ENCODE measurements at places on chromosomes 12 and 14.

DNA sequence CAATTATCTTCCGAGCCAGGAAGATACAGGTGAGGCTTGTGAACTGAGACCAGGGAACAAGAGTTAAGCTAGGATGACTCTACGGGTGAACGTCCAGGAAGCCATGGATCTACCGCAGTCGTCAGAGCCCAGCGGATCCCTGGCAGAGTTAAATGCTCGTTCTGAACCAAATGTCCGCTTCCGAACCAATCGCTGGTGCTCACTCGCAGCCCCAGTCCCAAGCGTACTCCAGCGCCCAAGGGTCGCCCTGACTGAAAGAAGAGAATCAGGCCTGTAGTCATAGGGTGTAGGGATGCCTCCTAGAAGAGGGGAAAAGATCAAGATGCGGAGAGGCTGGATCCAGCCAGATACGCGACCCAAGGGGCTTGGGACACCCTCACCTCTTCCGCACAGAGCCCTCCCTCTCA lies 283 bp downstream of the VIPAS39 start:
- no peak for DNase-seq

GRCh38 chr14:74309125-74310022 lies 6.6 kb upstream of the ABCD4 start:
- DNase-seq = no peak

GRCh38 chr14:30085943-30086342 lies 158.3 kb upstream of the PRKD1 start:
- no peak for DNase-seq

DNA sequence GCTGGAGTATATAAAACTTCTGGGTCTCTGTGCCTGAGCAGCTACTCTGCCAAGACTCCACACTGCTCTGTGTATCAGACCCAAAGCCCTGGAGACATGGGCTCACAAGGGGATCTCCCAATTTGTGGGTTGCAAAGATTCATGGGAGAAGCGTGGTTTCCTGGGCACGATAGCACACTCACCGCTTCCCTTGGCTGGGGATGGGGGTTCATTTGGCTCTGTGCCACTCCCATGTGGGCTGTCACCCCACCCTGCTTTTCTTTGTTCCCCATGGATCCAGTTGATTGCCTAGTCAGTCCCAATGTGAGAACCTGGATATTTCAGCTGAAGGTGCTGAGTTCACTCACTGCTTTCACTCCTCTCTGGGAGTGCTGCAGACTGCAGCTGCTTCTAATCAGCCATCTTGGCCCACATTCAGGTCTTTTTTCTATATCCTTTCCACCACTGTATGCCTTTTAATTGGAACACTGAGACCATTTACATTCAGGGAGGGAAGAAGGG lies 40.0 kb upstream of the PCNX4 start:
- no peak for DNase-seq

- DNase-seq = no peak
Measured at GRCh38 chr12:11719678-11720099, 70.2 kb downstream of the ETV6 start.

- no peak for DNase-seq
Measured at GRCh38 chr14:61753631-61754030, 8.6 kb upstream of the SNAPC1 start.

- DNase-seq = no peak
Measured at GRCh38 chr14:84064316-84065125, 1465.4 kb upstream of the FLRT2 start.

GRCh38 chr12:9030776-9031175 lies 41.4 kb downstream of the KLRG1 start:
- no peak for DNase-seq

DNA sequence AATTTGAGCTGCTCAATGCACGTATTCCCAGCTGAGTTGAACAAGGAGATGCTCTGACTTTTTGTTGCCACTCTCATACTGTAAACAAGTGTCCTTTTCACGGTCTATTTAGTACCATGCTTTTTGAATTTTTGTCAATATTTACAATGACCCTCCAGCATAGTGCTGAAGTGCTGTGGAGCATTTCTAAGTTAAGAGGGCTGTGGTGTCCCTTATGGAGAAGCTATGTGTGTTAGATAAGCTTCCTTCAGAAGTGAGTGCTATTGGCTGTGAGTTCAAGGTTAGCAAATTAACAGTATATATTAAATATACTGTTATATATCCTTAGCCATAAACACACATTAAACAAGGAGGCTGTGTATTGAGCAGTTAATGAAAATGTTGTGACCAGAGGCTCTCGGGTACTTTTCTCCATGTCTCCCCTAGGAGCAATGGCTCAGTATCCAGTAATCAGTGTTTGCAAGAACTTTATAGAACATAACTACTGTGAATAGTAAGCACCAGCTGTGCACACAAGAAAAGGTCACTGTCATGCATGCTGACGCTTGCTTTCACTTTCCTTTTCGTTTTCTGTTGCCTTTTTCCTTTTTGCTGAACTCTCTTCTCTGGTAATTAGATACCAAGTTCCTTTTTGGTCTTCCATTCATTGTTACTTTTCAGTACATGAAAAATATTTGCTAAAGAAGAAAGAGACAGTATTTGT lies 187.2 kb upstream of the NEDD1 start:
- DNase-seq = no peak

DNA sequence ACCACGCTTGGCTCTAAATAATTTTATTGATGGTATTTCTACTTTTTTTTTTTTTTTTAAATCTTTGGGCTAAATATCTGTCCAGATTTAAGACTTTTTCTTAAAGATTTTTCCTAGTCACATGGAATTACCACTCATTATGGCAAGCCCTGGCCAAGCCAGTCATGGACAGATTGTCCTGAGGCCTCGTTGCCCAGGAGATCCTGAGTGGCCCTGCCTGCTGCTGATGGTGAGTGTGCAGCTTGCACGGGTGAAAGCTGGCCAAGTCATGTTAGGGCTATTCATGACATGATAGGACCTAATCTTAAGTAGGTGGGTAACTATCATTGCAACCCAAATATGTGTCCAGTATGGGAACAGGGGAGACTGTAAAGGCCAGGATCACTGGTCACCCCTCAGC lies 27.8 kb downstream of the GUCY2C start:
- DNase-seq = no peak

GRCh38 chr12:47207829-47208248 lies 128.1 kb upstream of the AMIGO2 start:
- DNase-seq = no peak

DNA sequence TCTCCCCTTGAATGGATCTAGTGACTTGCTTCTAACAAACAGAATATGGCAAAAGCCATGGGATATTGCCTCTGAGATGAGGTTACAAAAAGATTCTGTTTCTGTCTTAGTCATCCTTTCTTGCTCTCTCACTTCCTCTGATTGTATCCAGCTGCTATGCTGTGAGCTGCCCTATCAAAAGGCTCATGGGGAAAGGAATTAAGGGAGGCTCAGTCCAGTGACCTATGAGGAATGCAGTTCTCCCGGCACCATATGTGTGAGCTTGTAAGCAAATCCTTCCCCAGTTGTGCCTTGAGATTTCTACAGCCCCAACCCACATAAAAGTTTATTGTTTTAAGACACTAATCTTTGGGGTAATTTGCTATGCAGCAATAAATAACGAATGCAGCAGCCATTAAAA lies 183.1 kb downstream of the KLHL28 start:
- no peak for DNase-seq

GRCh38 chr12:121034616-121035305 lies 4.3 kb downstream of the OASL start:
- DNase-seq = no peak

GRCh38 chr12:11868027-11868426 lies 202.7 kb upstream of the BCL2L14 start:
- DNase-seq = no peak

DNA sequence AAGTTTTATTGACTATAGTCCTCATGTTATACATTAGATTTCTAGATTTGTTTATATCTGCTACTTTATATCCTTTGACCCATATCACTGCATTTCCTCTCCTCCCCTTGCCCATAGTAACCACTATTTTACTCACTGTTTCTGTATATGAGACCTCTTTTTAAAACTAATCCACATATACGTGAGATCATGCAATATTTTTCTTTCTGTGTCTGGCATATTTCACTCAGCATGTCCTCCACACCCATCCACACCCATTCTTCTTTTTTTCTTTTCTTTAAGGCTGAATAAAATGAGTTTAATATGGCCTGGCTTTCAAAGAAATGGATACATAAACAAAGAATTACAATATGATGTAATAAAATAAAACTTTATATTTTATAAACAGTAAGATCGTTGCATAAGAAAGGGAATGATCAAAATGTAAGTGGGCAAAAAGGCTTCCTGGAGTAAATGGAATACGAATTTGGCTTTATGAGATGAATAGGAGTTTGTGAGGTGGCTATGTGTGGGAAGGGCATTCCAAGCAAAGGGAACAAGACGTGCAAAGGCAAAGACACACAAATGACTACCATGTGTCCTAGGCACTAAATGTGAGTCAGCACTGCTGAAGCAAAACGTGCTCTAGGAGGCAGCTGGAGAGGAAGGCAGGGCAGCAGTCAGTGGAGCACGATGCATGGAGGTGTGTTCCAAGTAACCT lies 53.2 kb upstream of the HIF1A start:
- DNase-seq = no peak

DNA sequence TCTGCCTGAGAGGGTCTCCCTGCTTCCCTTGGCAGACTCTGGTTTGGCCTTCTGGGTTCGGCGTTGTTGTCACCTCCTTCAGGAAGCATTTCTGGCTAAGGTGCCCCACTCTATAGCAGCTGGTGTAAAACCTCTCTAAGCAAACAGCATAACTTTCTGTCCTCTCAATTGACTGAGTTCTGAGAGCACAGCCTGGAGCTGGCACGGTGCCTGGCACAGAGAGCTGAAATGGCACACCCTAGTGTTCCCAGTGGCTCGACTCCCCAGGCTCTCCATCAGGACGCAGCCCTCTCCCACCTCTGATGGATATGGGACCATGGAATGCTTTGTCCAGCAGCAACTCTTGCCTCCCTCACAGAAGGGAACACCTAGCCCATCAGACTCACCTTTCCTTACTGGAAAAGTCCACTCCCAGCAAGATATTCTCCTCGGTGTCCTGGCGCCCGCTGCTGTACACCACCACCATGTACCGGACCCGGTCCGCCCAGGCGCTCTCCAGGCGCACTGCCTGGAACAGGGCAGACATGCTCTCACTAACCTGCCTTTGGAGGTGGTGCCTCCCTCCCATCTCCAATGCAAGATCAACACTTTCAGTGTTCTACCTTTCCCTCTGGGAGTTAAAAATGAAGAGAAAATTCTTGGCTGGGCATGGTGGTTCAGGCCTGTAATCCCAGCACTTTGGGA lies 40.6 kb downstream of the SSH1 start:
- DNase-seq = peak; percentile 65

DNA sequence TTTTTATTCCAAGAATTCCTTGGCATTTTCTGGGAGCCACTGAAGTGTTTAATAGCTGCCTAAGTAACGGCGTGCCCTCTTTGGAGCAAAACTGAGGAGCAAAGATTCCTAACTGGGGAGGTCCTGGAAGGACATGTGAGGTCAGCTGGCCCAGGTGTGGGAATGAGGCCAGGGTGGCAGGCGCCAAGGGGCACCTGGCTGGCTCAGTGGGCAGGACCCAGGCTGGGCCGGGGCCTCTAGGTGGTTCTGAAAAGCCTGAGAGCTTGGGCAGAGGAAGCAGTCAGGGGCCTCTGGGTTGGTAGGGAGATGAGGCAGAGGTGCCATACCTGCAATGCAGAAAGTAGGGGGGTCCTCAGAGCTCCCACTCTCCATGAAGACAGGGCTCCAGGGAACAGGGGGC lies 27.1 kb upstream of the DIO3 start:
- DNase-seq = no peak

- no peak for DNase-seq
Measured at GRCh38 chr12:103924761-103925641, 5.2 kb upstream of the HSP90B1 start.

DNA sequence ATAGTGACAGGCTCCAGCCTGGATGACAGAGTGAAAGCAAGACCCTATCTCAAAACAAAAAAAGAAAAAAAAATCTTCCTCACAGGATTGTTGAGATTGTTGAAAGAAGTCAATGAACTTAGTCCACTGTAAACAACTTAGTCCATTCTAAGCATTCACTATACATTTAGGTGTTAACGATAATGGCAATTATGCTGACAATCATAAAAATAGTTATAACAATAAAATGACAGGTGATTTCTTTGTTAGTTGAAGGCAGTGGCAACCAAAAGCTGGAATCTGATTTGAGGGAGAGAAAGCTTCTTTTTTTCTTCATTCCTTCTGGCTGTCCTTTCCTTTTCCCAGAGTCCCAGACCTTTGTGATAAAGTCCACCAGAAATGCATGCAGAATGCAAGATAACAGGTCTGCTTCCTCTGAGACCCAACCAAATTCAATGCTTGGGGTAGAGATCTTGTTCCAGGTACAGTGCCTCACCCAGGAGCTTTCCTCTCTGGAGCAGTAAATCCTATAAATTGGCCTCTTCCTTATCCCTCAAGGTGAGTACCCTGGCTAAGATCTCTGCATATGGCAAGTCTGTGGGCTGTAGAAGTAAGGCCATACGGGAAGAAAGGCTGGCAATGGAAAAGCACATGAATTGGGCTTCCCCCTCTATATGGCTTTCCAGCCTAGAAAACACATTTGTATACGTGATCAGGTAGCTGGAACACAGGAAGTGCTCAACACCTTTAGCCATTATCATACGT lies 52.5 kb downstream of the PAX9 start:
- no peak for DNase-seq

GRCh38 chr14:52312931-52313355 lies 1.2 kb upstream of the PTGER2 start:
- DNase-seq = no peak

DNA sequence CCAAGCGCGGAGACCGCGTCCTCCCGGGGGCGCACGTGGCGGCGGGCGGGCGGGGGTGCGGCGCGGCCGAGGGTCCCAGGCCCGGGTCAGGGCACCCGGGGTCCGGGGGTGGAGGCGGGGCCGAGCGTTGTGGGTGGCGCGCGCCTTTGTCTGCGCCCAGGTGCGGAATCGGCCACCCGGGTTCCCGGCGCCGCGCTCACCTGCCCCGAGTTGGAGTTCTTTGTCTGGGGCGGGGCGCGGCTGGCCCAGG lies 50.1 kb downstream of the LRCOL1 start:
- no peak for DNase-seq

- no peak for DNase-seq
Measured at GRCh38 chr12:104873374-104873773, 84.7 kb downstream of the SLC41A2 start.
